ENCODE measurements at places on chromosomes 3 and 15.
A peak's percentile ranks its signal among the peaks of the same experiment; 100 is the strongest.

DNA sequence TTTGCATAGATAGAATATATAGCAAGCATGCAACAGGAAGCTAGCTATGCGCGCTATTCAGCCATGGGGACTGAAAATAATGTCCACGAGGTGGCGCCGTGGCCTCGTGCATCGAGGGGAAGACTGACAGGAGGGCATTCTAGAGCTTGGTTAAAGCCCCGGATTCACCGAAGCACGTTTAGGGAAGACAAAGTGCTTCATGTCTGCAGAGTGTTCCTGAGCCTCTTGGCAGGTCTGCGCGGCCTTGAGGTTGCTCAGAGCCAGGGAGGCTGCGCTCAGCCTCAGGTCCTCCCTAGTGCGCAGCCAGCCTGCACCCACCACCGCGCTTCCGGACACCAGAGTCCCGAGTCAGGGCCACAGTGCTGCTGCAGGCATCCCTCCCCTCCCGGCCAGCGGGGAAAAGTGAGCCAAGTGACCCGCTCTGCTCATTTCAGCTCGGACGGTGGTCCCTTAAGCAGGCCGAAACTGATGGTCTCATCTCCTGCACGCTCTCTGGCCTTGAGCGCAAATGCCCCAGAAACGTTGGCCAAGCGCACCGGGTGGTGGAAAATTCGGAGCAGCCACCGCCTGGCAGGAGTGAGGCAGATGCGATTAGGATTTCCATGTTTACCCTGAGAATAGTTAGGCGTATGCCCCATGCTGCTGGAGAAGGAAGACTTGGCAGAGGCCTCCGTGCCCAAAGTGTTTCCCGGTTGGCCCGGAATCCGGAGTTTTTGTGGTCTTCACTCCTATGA, 24.8 kb downstream of the GABRA5 start:
- peak; percentile 56 for DNase-seq

DNA sequence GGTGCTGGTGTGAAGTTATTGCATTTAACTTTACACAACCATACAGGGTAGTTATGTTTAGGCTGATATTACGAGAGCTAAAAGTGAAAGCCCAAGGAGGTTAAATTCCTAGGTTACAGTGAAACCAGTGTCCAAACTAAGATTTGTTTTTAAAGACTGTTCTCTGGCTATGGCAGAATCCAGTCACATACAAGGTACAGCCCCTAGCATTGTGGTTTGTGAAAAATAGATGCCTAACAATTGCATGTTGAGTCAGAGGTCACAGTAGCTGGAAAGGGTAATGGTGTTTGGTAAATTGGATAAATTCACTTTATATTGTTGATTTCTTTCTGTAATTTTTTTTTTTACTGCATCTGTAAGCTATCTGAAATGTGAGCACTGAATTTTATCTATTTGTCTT, 614.6 kb upstream of the TBL1XR1 start:
- no peak for DNase-seq

DNA sequence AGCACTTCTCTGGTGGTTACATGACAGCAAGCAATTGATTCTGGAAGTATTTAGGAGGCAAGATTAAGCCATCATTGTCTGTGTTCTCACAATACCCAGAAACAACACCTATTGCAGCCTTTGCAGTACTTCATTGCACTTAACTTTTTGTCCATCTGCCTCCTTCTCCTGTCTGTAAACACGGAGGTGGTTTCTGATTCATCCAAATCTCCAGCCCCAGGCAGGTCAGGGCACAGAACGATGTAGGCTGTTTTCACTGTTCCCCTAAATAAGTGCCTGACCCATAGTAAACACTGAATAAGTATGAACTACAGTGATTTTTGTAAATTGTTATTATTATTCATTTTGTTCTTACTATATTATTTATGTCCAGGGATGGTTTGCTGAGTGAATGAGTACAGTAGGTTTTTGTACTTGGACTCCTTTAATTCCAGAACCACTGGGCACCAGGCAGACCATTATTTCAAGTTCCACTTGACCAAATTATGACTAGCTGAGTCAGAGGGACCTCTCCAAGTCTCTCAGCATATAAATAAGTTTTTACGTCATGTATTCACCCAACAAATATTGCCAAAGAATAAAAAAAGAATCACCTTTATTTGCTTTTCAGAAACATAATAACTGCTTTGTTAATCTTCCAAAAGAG, 283.3 kb upstream of the TRIM42 start:
- no peak for DNase-seq

DNA sequence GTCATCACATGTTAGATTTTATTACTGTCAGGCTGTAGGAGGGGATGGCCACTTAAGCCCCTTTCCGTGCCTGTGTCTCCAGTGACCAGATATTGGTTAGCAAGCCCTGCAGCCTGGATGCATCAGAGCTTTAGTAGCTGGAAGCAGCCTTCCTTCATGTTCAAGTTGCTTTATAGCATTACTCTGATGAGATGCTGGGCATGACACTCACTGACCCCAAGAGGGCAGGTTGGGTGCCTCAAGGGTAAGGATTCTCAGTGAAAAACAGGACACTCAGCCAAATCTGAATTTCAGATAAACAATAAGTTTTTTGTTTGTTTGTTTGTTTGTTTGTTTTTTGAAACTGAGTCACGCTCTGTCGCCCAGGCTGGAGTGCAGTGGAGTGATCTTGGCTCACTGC, 68.5 kb upstream of the PTX3 start:
- DNase-seq, result no peak

GRCh38 chr15:79543097-79543496, 111.0 kb downstream of the MINAR1 start:
- DNase-seq, result no peak

DNA sequence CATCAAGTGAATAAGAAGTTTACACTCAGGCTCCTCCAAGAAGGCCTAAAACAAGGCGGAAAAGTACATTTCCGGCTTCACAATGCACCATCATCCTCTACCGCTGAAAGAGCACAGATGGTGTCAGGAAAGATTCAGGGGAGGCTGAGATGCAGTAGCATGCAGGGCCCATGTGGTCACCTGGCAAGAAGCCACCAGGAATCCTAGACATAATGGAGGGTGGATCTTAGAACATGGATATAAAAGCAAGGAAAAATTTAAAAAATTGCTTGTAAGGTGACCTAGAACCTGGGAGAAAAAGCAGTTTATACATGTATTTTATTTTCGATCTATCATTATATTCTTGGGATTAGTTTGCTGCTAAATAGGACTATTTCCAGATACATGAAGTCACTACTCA, 21.9 kb upstream of the OTOL1 start:
- no peak for DNase-seq

Measured in stimulated activated CD4-positive, alpha-beta T cell treated with anti-CD3 and anti-CD28 coated beads, Interleukin-12 subunit alpha, Interleukin-12 subunit beta, amount 100 ng/mL, for 24 hours (primary cell).